ENCODE measurements at places on chromosomes 11 and 22. TPM values are rescaled to one million over a fixed set of nuclear protein-coding genes. Genes with fewer than 3 reads are reported as not detected.

Gene MRGPRX3
- total RNA-seq: not detected

Gene CDC42EP2
- total RNA-seq: 17.2 TPM

Gene ZNF215
- total RNA-seq: 10.4 TPM

Gene CHRM1
- total RNA-seq: not detected

Gene SERHL2
- total RNA-seq: 5.9 TPM

Gene TRIM48
- total RNA-seq: not detected

Gene KCNK7
- total RNA-seq: not detected

Gene PANX3
- not detected for total RNA-seq

Gene ST3GAL4
- 22.5 TPM for total RNA-seq

Gene FAT3
- total RNA-seq: 6.2 TPM

Gene CRYBB1
- total RNA-seq: not detected

Gene IGHMBP2
- total RNA-seq: 12.5 TPM

Gene ZP1
- total RNA-seq: not detected

Gene LDLRAD3
- 5.0 TPM for total RNA-seq

Gene TRPC6
- total RNA-seq: 1.00 TPM

Gene TFIP11
- 40.1 TPM for total RNA-seq

Gene CNIH2
- total RNA-seq: 0.25 TPM

Gene GRIK4
- 0.12 TPM for total RNA-seq

Gene DEFB131B
- not detected for total RNA-seq

Gene DDI1
- total RNA-seq: not detected

Gene MAJIN
- not detected for total RNA-seq

Gene MS4A4A
- not detected for total RNA-seq

All from uterine smooth muscle cell (primary cell).